ENCODE measurements at places on chromosomes 12 and 14. TPM values are rescaled to one million over a fixed set of nuclear protein-coding genes. Genes with fewer than 3 reads are reported as not detected.

DNA sequence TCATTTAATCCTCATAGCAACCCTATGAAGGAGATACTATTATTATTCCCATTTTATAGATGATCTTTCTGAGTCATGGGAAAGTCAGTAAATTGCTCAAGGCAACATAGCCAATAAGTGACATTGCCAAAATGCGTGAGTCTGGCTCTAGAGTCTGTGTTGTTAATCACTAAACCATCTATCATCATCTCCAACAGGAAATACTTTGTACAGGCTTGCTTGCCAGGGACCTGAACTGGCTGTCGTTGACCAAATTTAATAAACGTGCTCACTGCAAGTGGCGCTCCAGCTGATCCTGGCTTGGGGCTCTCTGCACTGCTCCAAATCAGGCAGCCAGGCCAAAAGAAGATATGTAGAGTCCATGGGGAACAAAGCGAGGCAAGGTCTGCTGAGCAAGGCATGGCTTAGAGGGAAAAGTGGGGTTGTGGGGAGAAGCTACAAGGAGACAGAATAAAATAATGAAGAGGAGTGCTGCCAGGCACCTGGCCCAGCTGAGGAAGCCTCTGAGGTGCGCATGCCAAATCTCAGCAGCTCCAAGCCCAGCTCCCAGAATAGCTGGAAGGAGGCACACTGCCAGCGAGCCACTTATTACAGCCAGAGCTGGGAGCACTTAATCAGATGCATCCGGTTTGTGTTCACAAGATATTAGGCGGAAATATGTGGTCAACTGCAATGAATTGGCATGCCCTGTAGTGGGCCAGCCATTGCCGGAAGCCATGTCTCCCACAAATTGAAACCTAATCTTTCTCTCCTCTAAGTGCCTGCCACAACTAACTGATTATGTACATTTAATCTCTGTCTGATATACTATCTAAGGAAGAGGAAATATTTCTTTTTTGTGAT, 43.3 kb upstream of the PTPRO start:
- DNase-seq, result peak; percentile 79

DNA sequence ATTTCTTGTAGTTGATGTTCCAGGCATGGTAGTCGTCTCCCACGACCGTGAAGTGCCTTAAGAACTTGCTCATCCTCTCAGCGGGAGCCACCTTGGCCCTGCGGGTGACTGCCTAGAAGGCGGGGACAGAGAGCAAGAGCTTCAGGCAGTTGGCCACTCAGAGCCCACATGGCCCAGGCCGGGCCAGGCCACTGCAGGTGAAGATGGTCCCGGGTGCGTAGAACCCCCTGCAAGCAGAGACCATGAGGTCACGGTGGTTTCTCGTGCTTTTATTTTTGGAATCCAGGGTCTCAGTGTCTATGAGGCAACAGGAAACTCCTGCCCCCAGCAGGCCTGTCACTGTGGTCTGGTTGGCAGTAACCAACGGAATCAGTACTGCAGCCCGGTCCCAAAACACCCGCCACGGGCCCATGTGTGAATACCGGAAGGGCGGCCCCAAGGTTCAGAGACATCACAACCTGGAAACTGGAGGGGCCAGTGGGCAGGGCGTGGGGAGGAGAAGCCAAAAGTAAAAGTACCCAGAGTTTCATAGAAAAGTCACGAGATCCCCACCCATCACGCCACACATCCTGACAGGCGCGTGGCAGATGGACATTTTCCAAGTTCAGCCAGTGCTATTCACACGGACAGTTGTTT, 27.5 kb downstream of the HVCN1 start:
- no peak for DNase-seq

- no peak for DNase-seq
Observed at GRCh38 chr12:40058721-40059190, 47.1 kb downstream of the SLC2A13 start.

GRCh38 chr12:64968989-64969819, 144.8 kb downstream of the TBC1D30 start:
- DNase-seq, result no peak

- DNase-seq, result no peak
Observed at GRCh38 chr12:3040663-3041544, 36.3 kb upstream of the TSPAN9 start.

MSI1 gene
- not detected for total RNA-seq

GRCh38 chr12:122031342-122032216, 9.9 kb downstream of the BCL7A start:
- no peak for DNase-seq

- DNase-seq, result no peak
Observed at GRCh38 chr14:92670160-92670559, 78.3 kb downstream of the LGMN start.

DNA sequence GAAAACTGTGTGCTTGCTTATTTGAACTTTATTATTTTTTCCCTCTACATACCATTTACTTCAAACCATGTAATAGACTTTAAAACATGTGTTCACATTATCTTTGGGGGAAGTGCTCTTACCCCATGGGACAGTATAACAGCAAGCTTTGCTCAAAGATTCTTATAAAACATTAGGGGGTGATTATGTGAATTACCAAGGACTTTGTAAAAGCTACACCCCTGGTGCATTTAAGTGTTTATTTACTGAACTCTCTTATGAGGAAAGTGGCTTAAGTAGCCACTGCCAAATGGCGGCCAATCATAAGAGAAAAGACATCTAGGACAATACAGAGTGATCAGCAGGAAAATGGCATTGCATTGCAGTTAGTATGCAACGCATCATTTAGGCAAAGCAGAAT, 70.3 kb downstream of the CAPZA3 start:
- no peak for DNase-seq

GRCh38 chr12:117441751-117442150, 80.3 kb upstream of the NOS1 start:
- no peak for DNase-seq

DNA sequence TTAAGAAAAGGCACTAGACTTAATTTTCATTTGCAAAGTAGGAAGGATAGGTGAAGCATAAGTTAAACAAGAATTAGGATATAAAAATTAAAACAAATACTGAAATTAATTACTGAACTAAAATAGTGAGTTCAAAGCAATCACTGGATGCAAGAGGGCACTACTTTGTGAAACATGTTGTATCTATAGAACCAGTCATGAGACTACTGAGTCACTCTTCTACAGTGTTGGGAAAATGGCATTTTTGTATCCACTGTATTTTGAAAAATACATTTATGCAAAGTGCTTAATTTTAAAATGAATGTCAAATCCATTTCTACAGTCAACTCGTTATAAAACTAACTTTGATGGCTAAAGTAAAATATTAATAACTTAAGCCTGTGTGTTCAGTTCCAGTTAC, 47.9 kb downstream of the SEL1L start:
- DNase-seq, result no peak

DNA sequence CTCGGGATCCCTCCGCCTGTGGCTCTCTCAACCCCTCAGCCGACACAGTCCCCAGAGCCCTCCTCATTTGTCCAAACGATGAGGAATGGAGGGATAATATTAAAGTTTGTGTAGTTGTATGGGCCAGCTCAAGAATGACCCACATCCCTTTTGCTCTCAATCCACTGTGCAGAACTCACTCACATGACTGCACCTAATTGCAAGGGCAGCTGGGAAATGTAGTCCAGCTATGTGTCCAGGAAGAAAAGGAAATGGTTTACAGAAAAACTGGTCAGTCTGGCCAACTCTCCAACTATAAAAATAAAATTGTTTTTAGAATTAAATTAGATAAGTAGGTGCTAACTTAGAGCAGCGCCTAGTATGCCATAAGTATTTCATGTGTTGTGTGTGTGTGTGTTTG, 66.6 kb downstream of the GALNT8 start:
- DNase-seq, result no peak

CCDC184 gene
- 0.81 TPM for total RNA-seq

DNA sequence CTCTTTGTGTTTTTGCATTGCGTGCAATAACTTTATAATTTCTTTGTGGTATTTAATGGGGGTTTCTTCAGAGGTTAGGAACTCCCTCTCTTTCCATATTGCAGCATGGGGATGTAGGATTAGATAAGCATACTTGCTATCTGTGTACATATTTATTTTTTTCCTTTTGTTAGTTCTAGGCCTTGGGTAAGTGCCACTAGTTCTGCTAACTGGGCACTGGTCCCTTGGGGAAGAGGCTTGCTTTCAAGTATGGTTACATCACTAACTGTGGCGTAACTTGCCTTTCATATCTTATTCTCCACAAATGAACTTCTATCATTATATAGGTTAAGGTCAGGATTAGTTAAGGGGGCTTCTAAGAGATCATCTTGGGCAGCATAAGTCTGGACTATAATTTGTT, 31.5 kb upstream of the SLCO1B3 start:
- no peak for DNase-seq

- peak; percentile 69 for DNase-seq
Observed at GRCh38 chr12:56158926-56159461, 835 bp downstream of the MYL6 start.

LTBP2 gene
- 973 TPM for total RNA-seq

DNA sequence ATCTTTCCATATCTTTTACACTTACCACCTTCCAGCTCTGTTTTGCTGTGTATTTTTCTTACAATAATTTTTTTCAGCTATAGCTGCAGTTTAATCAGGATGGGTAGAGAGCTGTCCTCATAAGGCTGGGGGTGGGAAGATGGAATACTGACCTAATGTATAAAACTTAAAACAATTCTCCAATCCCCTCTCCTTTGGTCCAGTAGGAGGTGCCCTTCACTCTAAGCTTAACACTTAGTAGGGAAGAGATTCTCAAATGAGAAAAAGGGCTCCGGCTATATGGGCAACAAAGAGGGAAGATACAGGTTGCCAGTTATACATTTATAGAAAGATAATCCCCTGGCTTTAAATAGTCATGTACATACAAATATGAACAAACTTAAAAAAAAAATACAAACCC, 2.8 kb downstream of the ORMDL2 start:
- no peak for DNase-seq

DNA sequence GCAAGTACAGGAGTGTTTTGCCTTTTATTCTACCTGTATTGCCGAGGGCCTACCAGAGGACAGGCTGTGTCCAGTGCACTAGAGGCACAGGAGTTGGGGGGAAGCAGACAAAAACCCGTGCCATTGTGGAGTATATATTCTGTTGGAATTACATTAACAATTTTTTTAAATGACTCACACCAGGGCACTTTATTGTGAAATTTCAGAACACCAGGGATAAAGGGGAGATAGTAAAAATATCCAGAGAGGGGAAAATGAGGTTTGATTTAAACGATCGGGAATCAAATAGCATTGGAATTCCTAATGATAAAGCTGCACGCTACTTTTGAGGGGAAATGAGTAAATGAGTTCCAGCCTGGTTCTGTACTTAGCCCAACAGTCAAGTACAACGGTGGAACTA, 123.2 kb downstream of the PELI2 start:
- DNase-seq, result no peak

DNA sequence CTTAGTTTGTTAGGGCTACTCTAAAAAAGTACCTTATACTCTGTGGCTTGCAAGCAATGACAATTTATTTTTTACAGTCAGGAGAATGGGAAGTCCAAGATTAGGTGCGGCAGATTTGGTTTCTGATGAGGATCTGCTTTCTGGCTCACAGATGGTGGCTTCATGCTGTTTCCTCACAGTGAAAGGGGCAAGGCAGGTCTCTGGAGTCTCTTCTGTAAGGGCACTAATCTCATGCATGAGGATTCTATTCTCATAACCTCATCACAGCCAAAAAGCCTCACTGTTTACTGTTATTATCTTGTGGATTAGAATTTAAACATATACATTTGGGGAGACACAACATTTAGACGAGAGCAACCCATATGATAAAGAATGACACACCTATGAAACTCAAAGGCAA, 1957.4 kb upstream of the SEL1L start:
- no peak for DNase-seq

GRCh38 chr12:52929538-52929937, 19.4 kb upstream of the KRT18 start:
- DNase-seq, result no peak

- no peak for DNase-seq
Observed at GRCh38 chr12:27686147-27686546, 10.1 kb upstream of the REP15 start.

DNA sequence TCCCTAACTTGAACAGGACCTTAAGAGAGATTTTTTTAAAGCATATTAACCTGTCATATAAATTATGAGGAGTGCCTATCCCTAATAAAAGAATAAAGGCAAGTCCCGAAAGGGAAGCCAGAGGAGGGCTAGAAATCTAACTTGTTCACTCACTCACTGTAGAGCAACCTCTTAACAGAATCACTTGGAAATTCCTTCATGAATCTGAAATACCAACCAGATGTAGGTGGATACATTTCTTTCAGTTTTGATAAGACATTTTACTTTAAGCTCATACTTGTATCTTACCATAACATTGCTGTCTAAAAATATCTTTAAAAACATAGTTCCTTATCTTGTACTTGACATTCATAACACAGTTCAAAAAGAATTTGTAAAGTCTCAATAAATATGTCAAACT, 25.7 kb downstream of the NTN4 start:
- no peak for DNase-seq

DNA sequence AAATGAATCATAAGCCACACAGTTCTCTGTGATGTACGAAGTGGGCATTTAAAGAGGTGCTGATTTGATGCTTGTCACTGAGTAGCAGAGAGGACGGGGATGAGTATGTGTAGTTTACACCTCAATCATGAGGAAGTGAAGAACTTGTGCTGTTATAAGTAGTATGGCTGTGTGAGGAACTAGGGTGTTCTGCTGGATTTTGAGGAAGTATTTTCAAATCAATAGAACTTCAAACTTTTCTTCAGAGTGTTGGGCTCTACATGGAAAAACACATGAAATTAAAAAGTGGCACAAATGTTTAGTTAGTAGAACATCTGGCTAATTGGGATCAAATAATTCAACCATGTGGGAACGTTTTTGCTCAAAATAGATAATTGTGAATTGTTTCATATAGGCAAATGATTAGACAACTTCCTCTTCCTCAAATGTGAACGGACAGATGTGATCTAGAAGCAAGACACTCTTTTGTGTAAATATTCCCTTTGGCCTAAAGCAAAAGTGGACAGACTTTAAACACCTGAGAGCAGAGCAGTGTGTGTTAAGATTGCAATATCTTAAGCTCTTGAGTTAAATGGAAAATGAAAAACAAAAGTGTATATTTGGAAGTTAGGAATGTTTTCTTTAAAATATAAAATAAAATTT, 168.5 kb downstream of the NAV3 start:
- DNase-seq, result no peak

GRCh38 chr12:49019443-49020324, 1.1 kb upstream of the PRKAG1 start:
- no peak for DNase-seq

- DNase-seq, result no peak
Observed at GRCh38 chr14:104367866-104368750, 211.5 kb upstream of the C14orf180 start.

GRCh38 chr12:68310370-68310769, 21.8 kb downstream of the MDM1 start:
- no peak for DNase-seq

Measured in thoracic aorta (tissue), 2 donors.